ENCODE measurements at places on chromosomes 5 and 9.

- DNase-seq, result no peak
Observed at GRCh38 chr9:137113385-137114159, 961 bp downstream of the DPP7 start.

DNA sequence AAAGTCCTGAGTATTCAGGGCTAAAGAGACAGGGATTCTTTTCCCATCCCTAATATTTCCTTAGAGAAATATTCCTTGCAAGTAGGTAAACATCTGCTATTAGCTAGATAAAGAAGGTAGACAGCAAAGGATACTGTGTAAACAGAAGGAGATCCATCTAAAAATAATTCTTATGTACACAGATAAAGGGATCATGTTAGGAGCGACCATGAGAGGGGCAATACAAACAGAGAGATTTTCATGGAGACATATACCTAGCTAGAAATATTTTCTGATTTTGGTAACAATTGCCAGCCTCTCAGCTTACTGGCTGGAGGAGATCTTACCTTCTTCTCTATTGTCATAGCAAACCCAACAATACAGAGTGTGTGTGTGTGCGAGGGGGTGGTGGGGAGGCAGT is 184.6 kb upstream of the DMAC1 start:
- no peak for DNase-seq

GRCh38 chr9:89980600-89980999 is 375.8 kb downstream of the GADD45G start:
- DNase-seq, result no peak

- DNase-seq, result no peak
Observed at GRCh38 chr9:99466781-99467180, 244.7 kb downstream of the SEC61B start.

- no peak for DNase-seq
Observed at GRCh38 chr9:108897324-108898096, 35.4 kb downstream of the ACTL7A start.

GRCh38 chr9:90088434-90088833 is 483.6 kb downstream of the GADD45G start:
- DNase-seq, result no peak
